Heart right ventricle (tissue), 16 donors: ENCODE measurements at places on chromosomes 3 and 15. TPM values are rescaled to one million over a fixed set of nuclear protein-coding genes. Genes with fewer than 3 reads are reported as not detected.

MOBP gene
- total RNA-seq, result 0.07 TPM

DNA sequence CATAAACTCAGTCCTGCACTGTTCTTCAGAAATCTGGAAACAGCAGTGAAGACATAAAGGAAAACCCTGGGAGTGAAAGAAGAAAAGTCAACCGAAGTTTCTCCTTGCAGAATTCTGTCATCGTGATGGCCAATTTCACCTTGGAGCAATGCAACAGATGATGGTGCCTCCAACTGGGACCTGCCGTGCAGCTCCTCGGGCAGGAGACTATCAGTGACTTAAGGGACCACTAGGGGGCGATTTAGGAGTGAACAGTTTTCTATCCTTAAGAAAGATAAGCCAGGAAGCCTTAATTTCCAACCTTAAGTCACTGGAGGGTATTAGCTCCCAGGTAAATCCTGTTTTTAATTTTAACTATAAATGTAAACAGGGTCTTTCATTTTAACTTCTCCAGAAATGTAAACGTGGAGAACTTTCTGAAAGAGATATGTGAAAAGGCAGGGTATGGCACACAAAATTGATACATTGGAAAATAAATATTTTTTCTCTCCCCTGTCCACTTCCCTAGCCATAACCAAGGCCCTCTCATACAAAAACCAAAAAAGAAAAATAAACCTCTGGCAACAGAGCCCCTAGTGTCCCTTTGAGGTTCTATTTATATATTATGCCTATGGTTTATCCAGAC, 116.3 kb downstream of the PDZRN3 start:
- peak overlapping the region; percentile 44 for H3K27ac ChIP-seq
- no peak overlapping the region for H3K4me3 ChIP-seq
- peak; percentile 65 for DNase-seq
- H3K4me1 ChIP-seq, result peaks cover 29% of the 10 kb centered on the region
- H3K36me3 ChIP-seq, result no peaks in the 10 kb centered on the region

- H3K4me1 ChIP-seq, result peaks cover 32% of the 10 kb centered on the region
- no peak within 1 kb of the TSS for H3K4me3 ChIP-seq
Measured at GRCh38 chr15:76336254-76337058, at the start of gene ISL2. ISL2 (plus strand) TSS chr15:76336773; CDS start chr15:76336884, 111 bp downstream.

ITGA11 gene
- 12.8 TPM for total RNA-seq

LTF gene
- total RNA-seq, result 4.6 TPM

DNA sequence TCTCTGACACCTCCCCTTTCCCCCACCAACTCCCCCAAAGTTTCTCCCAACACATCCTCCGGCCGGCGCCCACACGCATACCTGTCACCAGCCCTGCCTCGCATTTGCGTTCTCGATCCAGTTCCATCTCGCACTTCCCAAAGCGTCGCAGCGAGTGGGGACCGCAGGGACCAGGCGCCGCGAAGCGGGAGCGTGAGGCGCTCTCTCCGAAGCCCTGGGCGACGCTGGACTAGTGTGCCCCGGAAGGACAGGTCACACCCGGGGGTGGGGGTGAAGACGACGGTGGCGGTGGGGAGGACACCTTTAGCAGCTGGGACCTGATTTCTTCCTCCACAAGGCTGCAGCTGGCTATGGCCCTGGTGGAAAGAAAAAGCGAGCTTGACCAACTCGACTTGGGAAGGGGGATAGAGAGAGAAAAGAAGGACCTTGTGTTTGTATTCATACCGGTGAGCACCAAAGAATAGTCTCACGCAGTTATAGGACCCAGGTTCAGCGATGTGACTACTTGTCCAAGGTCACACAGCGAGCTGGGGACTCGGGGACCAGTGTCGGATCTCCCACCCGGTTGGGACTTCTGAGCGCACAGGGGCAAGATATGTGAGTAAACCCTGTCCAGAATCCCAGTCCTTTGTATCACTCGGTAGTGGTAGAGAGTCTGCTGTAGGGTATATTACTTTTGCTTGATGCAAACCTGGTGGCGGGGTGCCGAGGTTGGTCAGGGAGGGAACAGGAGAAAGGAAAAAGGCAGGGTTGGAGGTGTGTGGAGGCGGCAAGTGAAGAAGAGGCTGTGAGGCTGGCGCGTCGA, 607 bp upstream of the GHSR start:
- H3K4me3 ChIP-seq, result no peak overlapping the region
- H3K27me3 ChIP-seq, result peaks cover 14% of the 10 kb centered on the region
- H3K4me1 ChIP-seq, result peaks cover 15% of the 10 kb centered on the region
- H3K36me3 ChIP-seq, result no peaks in the 10 kb centered on the region
- H3K27ac ChIP-seq, result no peak overlapping the region

TRAT1 gene
- total RNA-seq, result not detected

GOLGA8J gene
- not detected for total RNA-seq

GRCh38 chr3:57100046-57100695, 39.7 kb downstream of the SPATA12 start:
- no peaks in the 10 kb centered on the region for H3K27me3 ChIP-seq
- H3K4me3 ChIP-seq, result no peak overlapping the region
- H3K4me1 ChIP-seq, result no peaks in the 10 kb centered on the region
- H3K36me3 ChIP-seq, result no peaks in the 10 kb centered on the region
- no peak overlapping the region for H3K27ac ChIP-seq

DNA sequence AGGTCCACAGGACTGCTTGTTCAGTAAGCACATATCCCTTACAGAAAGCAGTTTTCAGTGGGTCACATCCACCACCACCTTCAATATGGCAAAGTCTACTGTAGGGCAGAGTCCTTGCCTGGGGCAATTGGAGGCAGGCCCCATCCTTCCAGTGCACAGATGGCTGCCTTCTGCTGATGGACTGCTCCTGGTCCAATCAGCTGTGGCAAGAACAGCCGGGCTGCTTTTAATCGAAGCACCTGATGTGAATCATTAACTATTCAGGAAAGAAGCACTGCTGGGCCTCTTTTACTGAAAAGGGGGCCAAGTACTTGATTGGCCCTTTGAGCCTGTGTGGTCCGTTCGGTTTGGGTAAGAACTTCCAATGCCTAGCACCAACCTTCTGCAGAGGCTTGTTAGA, 24.4 kb downstream of the LARS2 start:
- no peak for DNase-seq
- no peak overlapping the region for H3K4me3 ChIP-seq
- peaks cover 16% of the 10 kb centered on the region for H3K4me1 ChIP-seq
- H3K27ac ChIP-seq, result no peak overlapping the region
- H3K27me3 ChIP-seq, result no peaks in the 10 kb centered on the region
